ENCODE measurements at places on chromosomes 7 and 10.

GRCh38 chr10:57664815-57665214 is 602.9 kb downstream of the IPMK start:
- no peak for DNase-seq
- H3K27me3 ChIP-seq = no peaks in the 10 kb centered on the region
- H3K4me3 ChIP-seq = no peak overlapping the region
- no peaks in the 10 kb centered on the region for H3K4me1 ChIP-seq
- H3K36me3 ChIP-seq = no peaks in the 10 kb centered on the region

DNA sequence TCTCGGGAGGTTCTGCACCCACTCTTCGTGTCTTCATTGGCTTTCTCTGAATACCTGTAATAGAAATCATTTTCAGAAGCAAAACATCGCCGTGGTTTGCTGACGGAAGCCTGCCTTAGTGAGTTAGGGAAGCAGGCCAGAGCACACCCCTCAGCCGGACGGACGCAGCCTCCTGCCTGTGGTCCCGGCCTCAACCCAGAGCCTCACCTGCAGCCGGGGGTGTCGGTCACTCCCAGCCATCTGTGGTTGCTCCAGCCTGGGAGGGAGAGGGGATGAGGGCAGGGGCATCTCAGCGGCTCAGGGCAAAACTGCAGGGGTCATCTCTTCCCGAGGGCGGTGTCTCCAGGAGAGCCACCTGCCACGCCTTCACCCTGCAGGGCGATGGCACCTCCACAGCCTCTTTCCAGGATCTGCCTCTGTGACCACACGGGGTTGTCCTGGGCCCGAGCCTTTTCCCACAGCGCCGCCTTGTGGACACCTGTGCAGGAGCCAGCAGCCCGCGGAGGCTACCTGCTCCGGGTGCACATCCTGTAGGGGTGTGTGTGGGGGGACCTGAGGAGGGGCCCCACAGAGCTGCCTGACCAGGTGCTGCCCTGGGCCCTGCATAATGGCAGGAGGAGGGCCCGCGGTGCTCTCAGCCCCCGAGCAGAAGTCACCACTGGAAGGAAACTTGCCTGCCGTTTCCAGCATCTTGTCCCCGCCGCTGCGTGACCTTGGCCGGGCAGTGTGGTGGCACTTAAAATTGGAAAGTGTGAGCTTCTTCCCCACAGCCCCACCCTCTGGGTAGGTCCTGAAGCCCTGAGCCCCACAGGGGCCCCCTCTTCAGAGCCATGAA is 21.6 kb upstream of the AP5Z1 start:
- peaks cover 12% of the 10 kb centered on the region for H3K4me1 ChIP-seq
- peak; percentile 96 for DNase-seq
- no peaks in the 10 kb centered on the region for H3K27me3 ChIP-seq

DNA sequence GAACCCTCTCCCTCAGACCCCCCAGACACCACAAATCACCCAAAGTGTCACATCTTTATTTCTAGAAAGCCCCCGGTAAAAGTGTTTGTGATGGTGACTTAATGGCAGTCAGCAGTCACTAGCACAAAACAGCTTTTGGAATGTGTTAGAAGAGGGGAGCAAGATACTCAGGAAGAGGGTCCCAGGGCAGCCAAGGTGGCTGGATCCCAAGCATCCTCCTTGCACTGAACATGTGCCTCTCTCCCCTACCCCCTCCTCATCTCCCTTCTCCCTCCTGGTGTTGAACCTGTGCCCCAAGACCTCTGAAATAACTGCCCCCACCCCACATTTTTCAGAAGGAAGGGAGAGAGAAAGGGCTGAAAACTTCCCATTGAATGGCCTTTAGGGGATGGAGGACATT is 37.8 kb upstream of the MXI1 start:
- H3K4me1 ChIP-seq = peaks cover 4% of the 10 kb centered on the region
- H3K27me3 ChIP-seq = peaks cover 95% of the 10 kb centered on the region
- H3K27ac ChIP-seq = no peak overlapping the region
- no peak for DNase-seq

GRCh38 chr7:17690030-17690429 is 250.3 kb downstream of the SNX13 start:
- no peaks in the 10 kb centered on the region for H3K36me3 ChIP-seq
- DNase-seq = no peak
- H3K27ac ChIP-seq = no peak overlapping the region
- no peak overlapping the region for H3K4me3 ChIP-seq
- no peaks in the 10 kb centered on the region for H3K4me1 ChIP-seq
- H3K27me3 ChIP-seq = no peaks in the 10 kb centered on the region

GRCh38 chr10:119162452-119163092 is 2.9 kb downstream of the SFXN4 start:
- H3K27ac ChIP-seq = no peak overlapping the region
- H3K36me3 ChIP-seq = peaks cover 25% of the 10 kb centered on the region
- H3K27me3 ChIP-seq = no peaks in the 10 kb centered on the region
- H3K4me1 ChIP-seq = peaks cover 5% of the 10 kb centered on the region

- no peak overlapping the region for H3K4me3 ChIP-seq
- no peaks in the 10 kb centered on the region for H3K27me3 ChIP-seq
- no peak overlapping the region for H3K27ac ChIP-seq
- no peak for DNase-seq
Observed at GRCh38 chr7:105131033-105131656, 117.1 kb downstream of the KMT2E start.

- H3K27ac ChIP-seq = no peak overlapping the region
- H3K4me3 ChIP-seq = no peak overlapping the region
- H3K27me3 ChIP-seq = no peaks in the 10 kb centered on the region
- no peak for DNase-seq
- peaks cover 5% of the 10 kb centered on the region for H3K4me1 ChIP-seq
- H3K36me3 ChIP-seq = no peaks in the 10 kb centered on the region
Observed at GRCh38 chr7:144474363-144474762, 70.9 kb upstream of the NOBOX start.

GRCh38 chr10:61815496-61815895 is 86.0 kb upstream of the ARID5B start:
- DNase-seq = no peak
- no peak overlapping the region for H3K27ac ChIP-seq
- H3K4me1 ChIP-seq = no peaks in the 10 kb centered on the region
- H3K27me3 ChIP-seq = no peaks in the 10 kb centered on the region
- no peak overlapping the region for H3K4me3 ChIP-seq
- H3K36me3 ChIP-seq = no peaks in the 10 kb centered on the region

GRCh38 chr10:70035531-70035930 is 17.1 kb upstream of the MACROH2A2 start:
- DNase-seq = no peak
- H3K36me3 ChIP-seq = no peaks in the 10 kb centered on the region
- no peaks in the 10 kb centered on the region for H3K4me1 ChIP-seq

- H3K27me3 ChIP-seq = no peaks in the 10 kb centered on the region
- H3K4me1 ChIP-seq = peaks cover 8% of the 10 kb centered on the region
- no peak overlapping the region for H3K27ac ChIP-seq
Observed at GRCh38 chr7:3561932-3562331, 260.9 kb downstream of the SDK1 start.

- H3K27ac ChIP-seq = no peak overlapping the region
- H3K4me3 ChIP-seq = no peak overlapping the region
- H3K4me1 ChIP-seq = no peaks in the 10 kb centered on the region
- no peak for DNase-seq
- no peaks in the 10 kb centered on the region for H3K27me3 ChIP-seq
Observed at GRCh38 chr10:129648856-129649255, 181.8 kb downstream of the MGMT start.

- DNase-seq = no peak
- H3K4me3 ChIP-seq = no peak overlapping the region
- H3K27ac ChIP-seq = no peak overlapping the region
- H3K4me1 ChIP-seq = no peaks in the 10 kb centered on the region
Observed at GRCh38 chr7:68038621-68039314, 1042.1 kb downstream of the TYW1 start.

DNA sequence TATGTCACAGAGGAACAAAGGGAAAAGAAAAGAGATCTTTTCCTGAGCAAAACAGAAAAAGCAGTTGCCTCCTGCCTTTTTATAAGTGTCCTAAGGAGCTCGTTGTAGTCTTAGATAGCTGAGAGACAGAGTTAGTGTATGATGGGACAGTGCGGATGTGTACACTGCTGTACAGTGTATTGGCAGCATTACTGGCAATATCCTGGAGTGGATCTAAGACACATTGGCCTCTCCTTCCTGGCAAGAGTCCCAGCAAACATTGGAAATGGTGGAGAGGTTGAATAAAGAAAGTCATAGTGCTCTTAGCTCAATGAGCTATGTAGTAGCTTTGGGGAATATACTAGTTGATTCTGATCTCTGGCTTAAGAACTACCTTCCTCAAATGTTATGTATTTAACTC is 22.7 kb downstream of the GARS1 start:
- no peaks in the 10 kb centered on the region for H3K4me1 ChIP-seq
- no peak for DNase-seq
- H3K27ac ChIP-seq = no peak overlapping the region
- H3K36me3 ChIP-seq = peaks cover 89% of the 10 kb centered on the region
- H3K27me3 ChIP-seq = no peaks in the 10 kb centered on the region
- no peak overlapping the region for H3K4me3 ChIP-seq

DNA sequence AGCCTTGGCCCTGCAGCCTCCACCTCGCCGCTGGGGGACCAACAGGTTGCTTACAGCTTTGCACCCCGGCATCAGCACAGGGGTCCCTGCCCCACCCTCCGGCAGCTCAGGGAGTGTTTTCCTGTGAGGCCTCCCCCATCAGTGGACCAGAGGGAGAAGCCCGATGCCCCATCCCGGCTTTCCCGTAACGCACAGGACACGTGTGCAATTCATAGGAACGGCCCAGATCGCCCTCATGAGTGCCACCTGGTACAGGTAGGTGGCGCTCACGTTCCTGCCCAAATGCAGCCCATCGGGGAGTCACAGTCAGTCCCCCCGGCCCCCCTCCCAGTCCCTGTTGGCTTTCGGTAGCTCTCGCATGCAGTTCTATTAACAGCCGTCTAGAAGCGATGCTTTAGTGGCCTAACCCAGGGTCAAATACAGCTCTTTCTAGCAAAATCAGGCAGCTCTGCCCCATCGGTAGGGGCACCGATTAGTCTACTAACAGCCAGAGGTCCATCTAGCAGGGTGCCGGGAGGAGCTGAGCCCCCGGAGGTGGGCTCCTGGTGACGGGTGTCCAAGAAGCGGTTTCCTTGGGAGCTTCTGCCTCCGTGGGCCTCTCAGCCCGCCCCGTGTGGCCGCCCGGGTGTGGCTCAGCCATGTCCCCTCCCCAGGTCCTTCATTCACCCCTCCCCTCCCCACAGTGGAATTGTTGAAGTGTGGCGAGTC is 48.4 kb upstream of the GTF2IRD1 start:
- no peaks in the 10 kb centered on the region for H3K4me1 ChIP-seq
- H3K27ac ChIP-seq = no peak overlapping the region
- H3K36me3 ChIP-seq = peaks cover 5% of the 10 kb centered on the region

DNA sequence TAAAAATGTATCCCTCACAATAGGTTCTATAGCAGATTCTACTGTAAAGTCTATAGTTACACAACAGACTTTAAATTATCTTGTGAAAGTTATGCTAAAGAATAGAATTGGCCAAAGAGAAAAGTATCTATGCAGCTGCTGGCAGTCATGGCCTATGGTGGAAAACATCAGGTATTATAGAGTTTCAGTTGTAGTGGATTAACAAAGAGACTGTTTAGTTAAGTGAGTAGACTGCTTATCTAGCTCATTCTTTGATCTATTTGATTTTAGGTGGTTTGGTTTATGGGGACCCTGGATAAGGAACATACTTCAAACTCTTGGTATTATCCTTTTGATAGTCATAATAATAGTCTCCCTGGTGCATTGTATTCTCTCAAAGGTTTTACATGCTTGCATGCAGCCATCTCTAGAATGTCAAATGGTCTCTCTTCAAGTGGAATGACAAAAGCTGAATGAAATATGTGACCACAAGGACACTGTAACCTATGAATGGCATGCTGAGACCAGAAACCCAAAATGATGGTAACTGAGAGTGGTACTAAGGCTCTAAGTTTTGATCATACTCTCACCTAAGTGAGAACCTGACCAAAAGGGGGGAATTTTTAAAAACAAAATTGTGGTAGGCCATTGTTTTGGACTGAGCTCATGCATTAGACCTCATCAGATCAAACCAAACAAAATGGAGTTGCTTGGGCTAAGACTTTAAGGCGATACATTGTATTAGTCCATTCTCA is 54.9 kb upstream of the NAMPT start:
- DNase-seq = no peak
- H3K4me1 ChIP-seq = no peaks in the 10 kb centered on the region
- no peak overlapping the region for H3K4me3 ChIP-seq

DNA sequence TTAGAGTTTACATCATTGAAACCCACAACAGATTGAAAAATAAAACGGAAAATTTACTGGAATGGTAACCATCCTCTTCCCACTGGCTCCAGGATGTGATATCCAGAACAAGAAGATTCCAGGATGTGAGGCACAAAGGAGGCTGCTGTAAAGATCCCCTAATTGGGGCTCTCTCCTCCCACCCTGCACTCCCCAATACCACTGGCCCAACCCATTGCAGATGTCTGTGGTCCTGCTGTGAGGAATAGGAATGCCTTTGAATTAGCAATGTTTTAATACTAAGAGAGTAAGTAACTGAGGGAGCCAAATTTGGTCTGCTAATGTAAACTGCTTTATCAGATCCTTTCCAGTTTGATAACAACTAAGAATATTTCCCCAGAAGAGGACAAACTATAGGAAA is 225.9 kb upstream of the INHBA start:
- no peaks in the 10 kb centered on the region for H3K27me3 ChIP-seq
- H3K4me3 ChIP-seq = no peak overlapping the region
- no peaks in the 10 kb centered on the region for H3K36me3 ChIP-seq
- no peaks in the 10 kb centered on the region for H3K4me1 ChIP-seq

- no peak overlapping the region for H3K4me3 ChIP-seq
- H3K4me1 ChIP-seq = no peaks in the 10 kb centered on the region
- H3K27me3 ChIP-seq = no peaks in the 10 kb centered on the region
- no peaks in the 10 kb centered on the region for H3K36me3 ChIP-seq
- no peak for DNase-seq
Observed at GRCh38 chr10:83819609-83820008, 319.7 kb upstream of the GHITM start.

- H3K4me1 ChIP-seq = no peaks in the 10 kb centered on the region
- no peaks in the 10 kb centered on the region for H3K36me3 ChIP-seq
- H3K27ac ChIP-seq = no peak overlapping the region
- H3K27me3 ChIP-seq = no peaks in the 10 kb centered on the region
- no peak overlapping the region for H3K4me3 ChIP-seq
- no peak for DNase-seq
Observed at GRCh38 chr10:51815723-51816122, 116.3 kb upstream of the CSTF2T start.

GRCh38 chr7:136174477-136175125 is 197.4 kb upstream of the MTPN start:
- no peaks in the 10 kb centered on the region for H3K36me3 ChIP-seq
- no peaks in the 10 kb centered on the region for H3K4me1 ChIP-seq
- no peaks in the 10 kb centered on the region for H3K27me3 ChIP-seq
- H3K4me3 ChIP-seq = no peak overlapping the region
- no peak overlapping the region for H3K27ac ChIP-seq

- peaks cover 37% of the 10 kb centered on the region for H3K4me1 ChIP-seq
- no peak overlapping the region for H3K27ac ChIP-seq
- no peaks in the 10 kb centered on the region for H3K36me3 ChIP-seq
Observed at GRCh38 chr7:1743481-1744230, 73.6 kb downstream of the ELFN1 start.

DNA sequence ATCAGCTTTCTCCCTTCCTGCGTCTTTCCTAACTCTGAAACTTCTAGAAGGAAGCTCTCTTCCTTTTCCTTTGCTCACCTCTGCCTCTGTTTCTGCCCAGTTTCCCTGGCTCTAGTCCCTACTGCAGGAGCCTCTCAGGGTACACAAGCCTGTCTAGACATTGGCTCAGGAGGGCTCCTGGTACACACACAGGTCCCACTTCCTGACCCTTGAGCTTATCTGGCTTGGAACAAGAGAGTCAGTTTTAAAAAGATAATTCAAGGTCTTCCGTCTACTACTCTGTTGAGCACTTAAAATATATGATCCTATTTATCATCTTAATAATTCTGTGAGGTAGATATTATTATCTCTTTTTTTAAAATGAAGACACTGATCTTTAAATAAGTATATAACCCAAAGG is 140.7 kb downstream of the RTKN2 start:
- DNase-seq = no peak
- no peaks in the 10 kb centered on the region for H3K4me1 ChIP-seq
- H3K27me3 ChIP-seq = no peaks in the 10 kb centered on the region
- no peak overlapping the region for H3K27ac ChIP-seq
